ENCODE measurements at places on chromosomes 3 and 15.

- no peak for DNase-seq
Observed at GRCh38 chr3:8455526-8456411, 45.9 kb upstream of the LMCD1 start.

- no peak for DNase-seq
Observed at GRCh38 chr3:30324587-30324986, 281.8 kb upstream of the TGFBR2 start.

- peak; percentile 33 for DNase-seq
Observed at GRCh38 chr3:175940881-175941280, 1081.7 kb downstream of the NAALADL2 start.

- no peak for DNase-seq
Observed at GRCh38 chr3:69915726-69916125, 83.8 kb upstream of the SAMMSON start.

GRCh38 chr3:15345608-15346137, 13.3 kb upstream of the SH3BP5 start:
- DNase-seq = no peak

- peak; percentile 90 for DNase-seq
Observed at GRCh38 chr3:162295323-162295983, 798.8 kb downstream of the OTOL1 start.

DNA sequence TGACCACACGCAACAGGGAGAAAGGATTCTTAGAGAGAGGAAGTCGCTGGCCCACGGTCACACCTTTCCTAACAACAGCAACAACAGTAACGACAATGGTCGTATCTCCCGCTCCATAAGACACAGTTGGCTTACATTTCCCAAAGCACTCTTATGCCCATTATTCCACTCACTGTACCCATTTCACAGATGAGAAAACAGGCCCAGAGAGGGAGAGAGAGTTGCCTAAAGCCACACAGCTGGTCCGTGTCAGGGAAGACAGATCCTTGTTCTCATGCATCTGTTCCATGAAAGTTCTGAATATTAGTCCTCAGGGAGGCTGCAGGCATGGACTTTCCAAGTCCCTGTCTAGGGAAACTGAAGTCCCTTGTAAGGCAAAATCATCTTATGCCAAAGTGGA, 42.0 kb upstream of the ATP2B2 start:
- no peak for DNase-seq

DNA sequence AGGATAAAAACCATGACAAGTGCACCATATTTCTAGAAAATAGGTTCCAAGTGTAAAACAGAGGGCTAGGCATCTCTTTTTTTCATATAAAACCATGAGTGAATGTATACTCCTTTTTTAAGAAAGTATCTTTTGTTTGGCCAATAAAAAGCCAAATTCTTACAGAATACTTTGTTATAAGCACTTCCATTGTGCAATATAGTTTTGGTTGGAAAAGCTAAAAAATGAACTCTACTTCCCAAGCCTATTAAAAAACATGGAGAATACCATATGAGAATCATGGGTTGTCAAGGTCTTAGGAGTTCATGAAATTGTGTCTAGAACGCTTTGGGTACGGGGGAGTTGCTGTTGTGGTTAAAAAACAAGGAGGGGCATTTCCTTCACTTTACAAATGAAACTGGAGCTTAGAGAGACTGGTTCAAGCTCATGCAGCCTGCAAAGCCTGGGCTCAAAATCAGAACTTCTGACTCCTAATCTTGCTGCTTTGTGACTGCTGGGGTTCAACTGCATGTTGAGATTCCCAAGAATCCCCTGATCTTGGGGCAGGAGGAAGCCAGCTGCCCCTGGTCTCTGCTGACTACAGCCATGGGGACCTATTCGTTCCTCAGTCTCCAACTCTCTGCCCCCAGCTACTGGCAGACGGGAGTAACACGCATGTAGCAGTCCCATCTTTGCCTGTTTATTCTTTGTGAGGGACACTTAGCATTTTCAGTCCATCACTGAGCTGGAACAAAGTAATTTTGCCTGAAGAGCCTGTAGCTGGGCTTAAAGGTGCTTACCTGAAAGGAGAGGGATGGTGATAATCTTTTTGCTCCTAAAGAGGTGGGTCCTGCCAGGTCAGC, 229.1 kb downstream of the CHST2 start:
- DNase-seq = no peak

DNA sequence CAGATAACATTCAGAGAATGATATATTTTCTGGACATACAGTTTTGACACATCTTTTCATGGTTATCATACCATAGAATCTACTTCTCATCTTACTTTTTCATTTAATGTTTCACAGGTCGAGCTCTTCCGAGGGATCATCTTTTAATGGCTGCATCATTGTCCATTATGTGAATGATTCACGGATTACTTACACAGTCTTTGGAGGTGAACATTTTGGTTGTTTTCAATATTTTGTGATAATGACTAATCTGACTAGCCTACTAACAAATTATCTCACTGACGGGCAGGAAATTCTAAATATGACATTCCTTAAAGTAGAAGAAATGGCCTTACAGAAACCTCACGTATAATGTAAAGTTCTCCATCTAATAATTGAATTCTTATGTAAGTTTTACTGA, 209.1 kb upstream of the STRIT1 start:
- DNase-seq = no peak

DNA sequence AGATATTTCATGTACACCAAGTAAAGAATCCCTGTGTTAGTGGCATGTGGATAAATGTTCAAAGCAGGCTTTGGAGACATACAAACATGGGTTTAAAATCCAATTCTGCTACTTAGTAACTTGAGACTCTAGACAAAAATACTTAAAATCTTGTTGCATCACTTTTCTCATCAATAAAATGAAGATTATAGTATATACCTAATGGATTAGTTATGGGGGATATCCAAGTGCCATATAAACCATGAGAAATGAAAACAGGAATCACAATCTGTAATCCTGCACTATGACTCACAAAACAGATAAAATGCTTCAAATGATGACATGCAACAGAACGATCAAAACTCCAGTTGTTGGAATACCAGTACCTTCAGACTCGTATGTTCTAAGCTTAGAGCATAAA, 496.0 kb upstream of the RGMA start:
- no peak for DNase-seq

DNA sequence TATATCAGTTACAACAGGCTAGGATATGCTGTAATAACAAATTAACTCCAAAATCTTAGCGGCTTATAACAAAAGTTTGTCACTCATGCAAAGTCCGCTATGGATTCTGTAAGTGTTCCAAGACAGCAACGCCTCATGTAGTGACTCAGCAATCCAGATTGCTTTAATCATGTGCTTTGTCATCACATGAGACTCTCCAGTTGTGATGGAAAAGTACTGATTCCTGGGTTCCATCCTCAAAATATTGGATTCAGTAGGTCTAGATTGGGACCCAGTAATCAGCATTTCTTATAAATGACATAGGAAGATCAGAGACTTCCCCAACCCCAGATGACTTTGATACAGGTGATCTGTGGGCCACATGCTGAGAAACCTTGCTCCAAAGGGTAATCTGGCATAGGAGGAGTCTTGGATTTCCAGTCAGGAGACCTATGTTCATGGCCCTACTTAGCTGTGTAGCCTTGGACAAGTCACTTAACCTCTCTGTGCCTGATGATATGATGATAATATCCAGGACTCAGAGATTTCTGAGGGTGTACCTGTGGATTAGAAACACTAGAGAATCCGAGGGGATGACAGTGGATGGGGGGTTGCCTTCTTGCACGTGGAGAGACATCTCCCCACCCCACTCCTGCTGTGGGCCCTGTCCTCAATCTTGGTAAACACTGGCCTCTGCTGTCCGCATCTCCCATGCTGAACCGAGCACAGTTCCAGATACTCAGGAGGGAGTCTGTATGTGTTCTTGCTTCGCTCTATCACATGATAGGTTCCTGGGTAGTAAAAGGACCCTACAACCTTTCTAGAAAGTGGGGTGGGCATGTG, 65.5 kb downstream of the CORO2B start:
- DNase-seq = peak; percentile 76

- peak; percentile 90 for DNase-seq
Observed at GRCh38 chr15:35557544-35557943, 11.6 kb upstream of the DPH6 start.

- DNase-seq = no peak
Observed at GRCh38 chr3:42500909-42501308, 1.5 kb upstream of the VIPR1 start.

- DNase-seq = no peak
Observed at GRCh38 chr3:108234387-108234957, 12.2 kb upstream of the IFT57 start.

- DNase-seq = no peak
Observed at GRCh38 chr3:114508976-114509375, 215.1 kb downstream of the TIGIT start.

DNA sequence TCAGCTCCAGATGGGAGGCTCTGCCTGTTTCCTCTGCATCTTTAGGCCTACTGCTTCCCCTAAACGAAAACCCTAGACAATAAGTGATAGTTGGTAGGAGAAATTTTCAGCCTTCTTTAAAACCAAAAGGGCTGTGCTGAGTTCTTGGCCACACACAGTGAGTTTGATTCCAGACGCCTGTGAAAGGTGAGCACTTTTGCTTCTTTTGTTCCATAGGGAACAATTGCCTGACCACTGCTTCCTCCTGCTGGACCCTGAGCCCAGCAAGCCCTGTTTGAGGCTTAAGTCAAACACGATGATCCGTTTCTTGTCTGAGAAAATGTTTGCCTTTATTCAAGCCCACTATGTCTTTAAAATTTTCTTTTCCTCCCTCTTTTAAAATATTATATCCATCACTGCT, 493.9 kb downstream of the ZIC1 start:
- no peak for DNase-seq

DNA sequence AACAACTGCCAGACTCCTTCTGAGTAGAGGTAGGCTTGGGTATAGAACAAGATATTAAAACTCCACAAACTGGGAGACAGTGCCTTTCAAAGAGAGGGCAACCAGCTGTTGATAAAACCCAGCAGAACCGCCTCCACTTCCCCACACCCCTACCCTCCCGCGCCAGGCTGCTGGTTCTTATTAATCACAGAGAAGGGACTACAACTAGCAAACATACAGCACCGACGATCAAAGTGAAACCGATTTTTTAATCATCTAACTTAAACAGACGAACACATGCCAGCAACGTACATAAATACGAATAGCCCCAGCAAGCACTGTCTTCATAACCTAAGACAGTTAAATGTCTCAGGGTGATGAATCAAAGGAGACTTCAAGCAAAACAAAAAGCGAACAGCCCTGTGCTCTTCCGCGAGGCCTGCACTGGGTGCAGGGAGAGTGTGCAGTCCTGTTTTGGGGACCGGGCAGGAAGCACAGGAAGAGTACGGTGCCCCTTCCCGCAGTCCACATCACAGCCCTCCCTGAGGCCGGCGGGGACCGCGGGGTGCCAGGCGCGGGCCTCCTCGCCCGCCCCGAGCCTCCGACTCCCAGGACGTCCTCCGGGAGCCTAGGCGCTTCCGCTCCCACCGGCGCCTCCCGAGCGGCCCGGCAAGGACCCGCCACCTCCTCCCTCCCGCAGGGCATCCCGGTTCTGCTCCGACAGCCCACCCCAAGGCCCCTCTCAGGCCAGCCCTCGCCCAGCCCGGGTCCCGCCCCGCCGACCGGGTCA, 75.1 kb upstream of the VGLL4 start:
- DNase-seq = peak; percentile 67

DNA sequence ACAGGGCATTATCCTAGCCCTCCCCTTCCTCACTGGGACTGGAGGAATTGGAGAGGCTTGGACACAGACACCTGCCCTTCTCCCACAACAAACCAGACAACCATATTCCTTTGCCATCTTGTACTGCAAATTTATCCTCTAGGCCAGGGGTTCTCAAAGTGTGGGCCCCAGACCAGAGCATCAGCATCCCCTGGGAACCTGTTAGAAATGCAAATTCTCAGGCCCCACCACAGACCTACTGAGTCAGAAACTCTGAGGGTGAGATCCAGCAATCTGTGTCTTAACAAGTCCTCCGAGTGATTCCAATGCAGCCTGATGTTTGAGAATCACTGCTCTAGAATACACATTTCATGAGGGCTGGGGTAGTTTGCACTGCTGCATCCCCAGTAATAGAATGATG, 115.4 kb downstream of the OXNAD1 start:
- DNase-seq = no peak

DNA sequence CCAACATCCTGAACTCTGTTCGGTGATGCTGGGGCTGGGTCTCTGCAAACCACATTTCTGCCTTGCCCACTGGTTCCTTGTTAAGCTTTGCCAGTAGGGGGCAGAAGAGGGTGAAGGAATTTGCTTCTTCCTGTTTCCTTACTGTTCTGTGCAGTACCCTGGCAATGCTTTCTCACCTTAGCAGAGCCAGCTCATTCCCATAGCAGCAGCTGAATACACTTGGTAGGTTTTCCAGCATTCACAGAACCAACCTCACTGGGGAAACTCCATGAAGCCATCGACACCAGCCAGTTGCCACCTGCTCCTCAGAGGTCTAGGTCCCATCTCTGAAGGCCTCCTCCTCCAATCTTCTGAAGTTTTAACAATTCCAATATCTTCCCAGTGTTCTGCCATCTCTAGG, 308.4 kb downstream of the PDCD6IP start:
- DNase-seq = peak; percentile 25

- no peak for DNase-seq
Observed at GRCh38 chr3:128488636-128488990, 4.4 kb downstream of the GATA2 start.

DNA sequence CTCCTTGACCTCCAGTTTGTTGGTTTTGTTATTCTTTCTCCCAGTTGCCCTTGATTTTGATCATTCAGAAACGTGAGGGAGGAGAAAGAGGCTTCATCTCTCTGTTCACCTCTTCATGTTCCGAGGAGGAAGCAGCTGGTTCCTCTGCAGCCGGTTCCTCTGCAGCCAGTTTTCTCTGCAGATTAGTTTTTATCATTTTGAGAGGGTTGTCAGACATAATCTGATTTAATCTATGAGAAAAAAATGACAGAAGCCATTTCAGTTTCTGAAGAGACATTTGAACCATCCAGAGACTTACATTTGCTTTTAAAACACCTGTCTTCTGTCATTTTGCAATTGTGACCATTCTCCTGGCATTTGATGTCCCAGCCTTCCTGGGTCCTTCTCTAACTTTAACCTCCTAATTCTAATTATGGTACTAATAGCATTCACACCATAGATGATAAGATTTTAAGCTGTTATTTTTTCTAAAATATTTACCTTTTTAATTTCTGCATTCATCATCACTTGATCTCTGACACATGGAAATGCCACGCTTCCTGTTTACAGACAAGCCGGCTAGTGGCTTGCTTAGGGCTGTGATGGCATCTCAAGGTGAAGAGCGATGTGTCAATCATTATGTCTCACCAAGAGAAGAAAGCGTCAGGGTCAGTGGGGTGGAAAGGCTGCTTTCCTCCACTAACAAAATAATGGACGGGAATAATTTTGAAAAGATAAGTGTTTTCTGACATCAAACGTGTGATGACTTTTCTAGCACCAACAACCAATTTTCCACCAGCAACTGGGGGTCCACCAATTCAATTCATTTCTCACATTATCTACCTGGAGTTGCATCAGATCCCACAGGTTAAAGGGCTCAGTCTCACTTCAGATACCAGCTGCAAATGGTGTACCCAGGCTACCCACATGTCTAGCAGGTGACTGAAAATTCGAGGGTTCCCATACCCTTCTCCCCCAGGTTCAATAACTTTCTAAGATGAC, 76.4 kb downstream of the CHRNA7 start:
- DNase-seq = no peak

GRCh38 chr3:38519651-38520050, 23.5 kb downstream of the EXOG start:
- DNase-seq = no peak
